ENCODE measurements at places on chromosomes 16 and 17.
A peak's percentile ranks its signal among the peaks of the same experiment; 100 is the strongest.

DNA sequence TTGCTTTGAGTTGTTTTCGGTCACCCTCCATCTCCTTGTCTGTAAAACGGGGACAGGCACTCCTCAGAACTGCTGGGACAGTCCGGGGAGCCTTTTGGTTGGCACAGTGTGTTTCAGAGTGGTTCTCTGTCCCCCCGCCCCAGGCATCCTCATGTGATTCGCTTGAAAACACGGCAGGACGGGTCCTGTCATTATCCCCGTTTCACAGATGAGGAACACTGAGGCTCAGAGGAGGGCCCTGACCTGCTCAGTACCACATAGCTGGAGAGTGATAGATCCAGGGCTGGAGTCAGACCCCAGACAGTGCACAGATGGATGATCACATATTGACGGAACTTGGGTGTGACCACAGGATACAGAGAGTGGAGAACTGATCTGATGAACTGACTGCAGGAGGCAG is 13.5 kb upstream of the ADGRG1 start:
- DNase-seq = no peak

GRCh38 chr17:386141-386876 is 33.7 kb upstream of the RPH3AL start:
- DNase-seq = peak; percentile 59

GRCh38 chr17:82963104-82963950 is 116.1 kb upstream of the METRNL start:
- DNase-seq = no peak

DNA sequence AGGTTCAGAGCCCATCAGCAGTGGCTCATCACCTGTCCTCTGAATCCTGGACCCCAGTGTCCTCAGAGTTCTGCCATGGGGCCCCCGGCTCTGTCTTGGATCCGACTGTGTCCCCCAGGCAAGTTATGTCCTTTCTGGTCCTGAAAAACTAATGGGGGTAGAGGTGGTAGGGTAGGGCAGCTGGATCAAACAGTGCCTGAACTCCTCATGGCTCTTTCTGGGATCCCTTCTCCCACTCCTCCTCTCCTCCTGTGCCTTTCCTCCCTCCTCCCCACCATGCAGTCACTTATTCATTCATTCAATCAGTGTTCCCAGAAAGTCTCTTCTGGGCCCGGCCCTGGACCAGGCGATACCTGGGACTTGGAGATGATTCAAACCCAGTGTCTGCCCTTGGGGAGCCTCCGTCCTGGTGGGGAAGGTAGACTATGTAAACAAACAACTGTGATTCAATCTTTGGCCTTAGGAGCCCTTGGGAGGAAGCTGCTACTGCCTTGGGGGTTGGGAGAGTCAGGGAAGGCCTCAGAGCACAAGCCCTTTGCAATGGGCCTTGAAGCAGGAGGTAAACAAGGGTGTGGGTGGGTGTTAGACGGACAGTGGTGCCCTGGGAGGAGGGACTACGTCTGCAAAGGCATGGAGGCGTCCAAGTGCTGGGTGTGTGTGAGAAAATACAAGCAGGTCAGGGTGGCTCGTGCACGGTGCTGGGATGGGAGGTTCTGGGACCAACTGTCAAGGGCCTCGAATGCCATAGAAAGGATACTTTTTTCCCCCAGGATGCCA is 6.4 kb upstream of the FAM83G start:
- DNase-seq = no peak

GRCh38 chr16:53014287-53014686 is 38.4 kb downstream of the CHD9NB start:
- no peak for DNase-seq

DNA sequence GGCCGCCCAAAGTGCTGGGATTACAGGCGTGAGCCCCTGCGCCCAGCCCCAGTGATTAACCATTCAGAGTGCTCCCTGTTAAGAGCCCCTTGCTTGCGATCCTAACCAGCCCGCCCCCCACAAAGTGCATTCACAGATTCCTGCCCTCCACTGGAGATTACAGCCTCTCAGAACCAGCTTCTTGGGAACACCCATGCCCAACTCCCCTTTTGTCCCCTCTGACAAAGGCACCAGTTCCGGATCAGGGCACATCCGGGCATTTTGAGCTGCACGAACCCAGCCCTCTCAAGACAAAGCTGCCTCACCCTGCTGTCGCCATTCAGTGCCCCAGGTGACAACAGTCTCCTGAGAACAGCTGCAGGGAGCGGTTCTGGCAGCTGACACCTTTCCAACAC is 848 bp upstream of the KRT19 start:
- no peak for DNase-seq

DNA sequence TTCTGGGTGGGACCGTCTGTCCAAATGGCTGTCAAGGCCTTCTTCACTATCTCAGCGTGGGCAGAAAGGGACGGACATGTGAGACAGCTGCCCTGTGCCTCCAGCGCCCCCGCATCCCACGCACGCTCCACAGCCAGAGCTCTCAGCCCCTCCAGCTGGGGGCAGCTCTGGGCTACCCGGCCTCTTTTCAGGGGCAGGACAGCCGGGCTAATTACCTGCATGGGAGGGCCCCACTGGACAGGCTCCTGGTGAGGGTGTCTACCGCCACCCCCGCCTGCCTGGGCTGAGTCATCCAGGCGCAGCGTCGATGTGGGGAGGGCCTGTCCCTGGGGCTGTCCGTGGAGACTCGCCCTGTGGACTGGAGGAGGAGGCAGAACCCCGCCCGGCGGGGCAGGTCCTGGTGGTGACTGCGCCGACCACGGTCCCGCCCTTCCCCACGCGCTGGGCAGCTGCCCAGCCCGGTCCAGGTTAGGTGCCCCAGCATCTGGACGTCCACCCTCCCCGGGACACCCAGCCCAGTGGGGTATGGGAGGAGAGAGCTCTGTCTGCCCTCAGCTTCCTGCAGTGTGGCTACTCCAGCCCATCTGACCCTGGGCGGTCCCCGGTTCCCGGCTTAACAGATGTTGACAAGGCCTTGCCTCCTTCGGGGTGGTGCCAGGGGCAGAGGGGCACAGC is 5.9 kb upstream of the METRNL start:
- no peak for DNase-seq

DNA sequence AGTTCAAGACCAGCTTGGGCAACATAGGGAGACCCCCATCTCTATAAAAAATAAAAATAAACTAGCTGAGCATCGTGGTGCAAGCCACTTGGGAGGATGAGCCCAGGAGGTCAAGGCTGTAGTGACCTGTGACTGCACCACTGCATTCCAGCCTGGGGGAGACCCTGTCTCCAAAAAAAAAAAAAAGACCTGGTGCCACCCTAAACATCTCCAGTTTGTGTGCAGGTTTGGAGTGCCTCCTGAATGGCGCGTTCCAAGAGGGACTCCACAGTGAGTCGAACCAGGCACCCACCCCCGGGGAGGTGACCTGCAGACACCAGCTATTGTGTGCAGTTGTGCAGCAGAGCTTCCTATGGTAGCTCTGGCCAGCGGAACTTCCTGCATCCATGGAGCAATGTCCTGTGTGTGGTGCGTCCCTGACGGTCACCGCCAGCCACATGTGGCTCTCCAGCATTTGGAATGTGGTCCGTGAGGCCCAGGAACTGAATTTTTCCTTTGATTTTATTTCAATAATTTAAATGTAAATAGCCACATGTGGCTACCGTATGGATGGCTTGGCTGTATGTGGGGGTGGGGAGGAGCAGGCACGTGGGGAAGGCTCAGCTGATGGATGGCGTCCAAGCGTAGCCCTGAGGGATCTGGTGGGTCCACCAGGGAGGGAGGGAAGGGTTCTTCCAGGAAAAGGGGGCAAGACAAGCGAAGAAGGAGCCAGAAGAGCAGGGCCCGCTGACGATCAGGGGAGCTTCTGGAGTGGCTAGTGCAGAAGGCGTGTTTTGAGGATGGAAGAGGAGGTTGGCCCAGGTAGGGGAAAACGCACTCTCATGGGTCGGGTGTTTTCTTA is 107.1 kb upstream of the GSE1 start:
- no peak for DNase-seq

GRCh38 chr17:61579961-61580360 is 11.1 kb downstream of the NACA2 start:
- no peak for DNase-seq

- no peak for DNase-seq
Observed at GRCh38 chr17:68542698-68543463, 30.7 kb downstream of the PRKAR1A start.

- DNase-seq = no peak
Observed at GRCh38 chr17:2687074-2687418, 24.5 kb downstream of the CLUH start.

GRCh38 chr16:17359788-17360390 is 110.9 kb downstream of the XYLT1 start:
- DNase-seq = no peak

DNA sequence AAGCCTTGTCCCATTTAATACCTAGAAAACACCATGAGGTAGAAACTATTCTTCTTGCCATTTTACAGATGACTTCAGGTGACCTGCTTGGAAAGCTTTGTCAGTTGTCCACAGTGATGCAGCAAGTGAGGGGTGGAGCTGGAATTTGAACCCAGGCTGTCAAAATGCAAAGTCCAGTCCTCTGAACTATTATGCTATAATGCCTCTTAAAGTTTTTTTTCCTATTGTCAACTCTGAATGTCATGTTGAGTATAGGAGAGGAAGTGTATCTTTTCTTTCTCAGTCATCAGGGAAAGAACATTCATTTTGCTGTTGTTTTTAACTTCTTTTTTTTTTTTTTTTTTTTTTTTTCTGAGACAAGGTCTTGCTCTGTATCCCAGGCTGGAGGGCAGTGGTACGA is 525.6 kb downstream of the XYLT1 start:
- DNase-seq = no peak

All from activated T-helper 1 cell treated with anti-CD3 and anti-CD28 coated beads, Interleukin-2, amount 50 U/mL, for 16 hours (primary cell).